ENCODE measurements at places on chromosomes 1 and 21.
A peak's percentile ranks its signal among the peaks of the same experiment; 100 is the strongest.

- DNase-seq = no peak
Measured at GRCh38 chr1:2384941-2385481, 6.3 kb downstream of the MORN1 start.

DNA sequence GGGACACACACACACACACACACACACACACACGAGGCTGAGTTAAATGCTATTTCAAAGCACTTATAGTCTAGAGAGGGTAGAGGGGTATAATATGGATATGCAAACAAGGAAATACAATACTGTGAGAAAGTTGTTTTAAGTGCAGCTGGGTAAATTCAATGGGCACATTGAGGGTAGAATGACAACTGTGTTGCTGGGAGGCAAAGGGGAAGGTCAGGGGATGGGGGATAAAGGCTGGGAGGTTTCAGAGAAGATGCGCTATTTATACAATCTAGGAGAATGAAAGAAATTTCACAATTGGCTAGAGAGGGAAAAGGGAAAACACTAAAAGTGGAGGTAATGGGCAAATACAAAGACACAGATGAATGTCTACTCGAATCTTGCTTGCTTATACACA is 19.4 kb downstream of the EXTL2 start:
- DNase-seq = no peak

DNA sequence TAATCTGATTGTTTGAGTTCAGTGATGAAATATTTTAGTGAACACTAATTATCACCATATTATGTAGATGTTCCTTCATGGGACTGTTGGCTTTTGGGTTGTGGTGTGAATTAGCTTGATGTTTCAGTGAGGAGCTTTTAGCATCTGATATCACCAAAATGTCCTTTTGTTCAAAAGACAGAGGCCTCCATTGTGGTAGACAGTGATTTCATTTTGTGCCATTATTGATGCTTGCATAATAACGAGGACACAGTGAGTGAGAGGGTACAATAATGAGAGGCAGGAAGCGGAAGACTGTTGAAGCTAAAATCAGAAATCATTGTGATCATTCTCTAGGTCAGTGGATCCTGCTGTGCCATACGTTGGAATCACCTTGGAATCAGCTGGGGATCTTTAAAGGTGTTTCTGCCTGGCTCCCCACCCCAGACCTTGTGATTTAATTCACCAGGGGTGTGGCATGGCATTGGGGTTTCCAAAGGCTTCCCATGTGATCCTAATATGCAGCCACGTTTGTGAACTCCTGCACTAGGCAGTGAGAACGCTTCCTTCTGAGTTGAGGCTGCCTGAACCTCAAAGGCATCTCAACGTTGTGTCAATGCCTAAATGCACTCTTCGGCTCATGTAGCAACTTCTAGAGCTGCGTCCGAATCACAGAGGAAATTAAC is 82.1 kb upstream of the KIF1B start:
- DNase-seq = no peak

GRCh38 chr1:168469690-168470089 is 74.1 kb downstream of the XCL2 start:
- DNase-seq = peak; percentile 68

- DNase-seq = peak; percentile 41
Measured at GRCh38 chr1:246492611-246493245, 14.4 kb downstream of the SMYD3 start.

GRCh38 chr1:200351425-200351824 is 58.4 kb downstream of the ZNF281 start:
- no peak for DNase-seq

All from activated CD4-positive, alpha-beta T cell treated with anti-CD3 and anti-CD28 coated beads, Interleukin-2, Interleukin-4, amounts not matched to agents 100 ng/mL and 50 ng/mL, durations not matched to agents 16 hours and 8 hours (primary cell).